Activated CD4-positive, alpha-beta T cell treated with anti-CD3 and anti-CD28 coated beads, Interleukin-2, Interleukin-6, amounts not matched to agents 100 ng/mL and 50 ng/mL, durations not matched to agents 16 hours and 8 hours (primary cell): ENCODE measurements at places on chromosomes 12 and 14.

DNA sequence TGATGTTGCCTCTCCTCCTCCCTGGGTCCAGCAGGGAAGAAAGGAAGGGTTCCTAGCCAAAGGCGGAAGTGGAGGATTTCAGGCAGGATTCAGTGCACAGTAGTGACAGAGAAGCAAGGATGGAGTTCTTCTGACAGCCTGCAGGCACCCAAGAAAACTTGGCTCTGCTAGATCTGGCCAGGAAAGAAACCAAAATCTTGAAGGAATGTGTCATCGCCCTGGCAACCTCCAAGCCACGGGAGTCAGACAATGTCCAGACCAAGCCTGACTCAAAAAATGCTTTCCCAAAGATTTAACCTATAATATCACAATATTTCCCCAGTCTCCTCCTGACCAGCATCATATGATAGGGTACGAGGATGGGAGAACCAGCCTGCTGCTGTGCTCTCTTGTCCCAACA lies 22.8 kb upstream of the DHRS4 start:
- DNase-seq = no peak

- peak; percentile 62 for DNase-seq
These were observed 4.7 kb downstream of the ADCK1 start for GRCh38 chr14:77804592-77804991.

DNA sequence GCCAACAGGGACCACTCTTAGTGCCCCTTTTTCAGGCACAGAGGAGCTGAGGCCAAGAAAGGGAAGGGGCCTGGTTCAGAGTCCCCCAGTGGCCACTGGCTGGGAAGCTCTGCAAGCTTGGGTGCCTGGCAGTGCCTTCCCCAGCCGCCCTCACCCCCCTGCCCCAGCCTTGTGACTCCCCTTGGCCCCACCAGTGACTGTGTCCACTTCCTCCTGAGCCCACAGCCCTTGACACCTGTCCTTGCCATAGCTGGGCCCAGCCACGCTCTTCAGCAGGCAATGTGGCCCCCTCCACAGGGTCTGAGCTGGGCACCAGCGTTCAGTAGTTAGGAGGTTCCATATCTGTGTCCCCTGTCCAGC lies 19.0 kb upstream of the C14orf180 start:
- no peak for DNase-seq

GRCh38 chr12:76290963-76291859 lies 57.0 kb downstream of the BBS10 start:
- DNase-seq = no peak

GRCh38 chr14:52961060-52961639 lies 10.3 kb upstream of the FERMT2 start:
- peak; percentile 55 for DNase-seq

GRCh38 chr12:4240161-4240783 lies 33.3 kb upstream of the CCND2 start:
- DNase-seq = no peak

DNA sequence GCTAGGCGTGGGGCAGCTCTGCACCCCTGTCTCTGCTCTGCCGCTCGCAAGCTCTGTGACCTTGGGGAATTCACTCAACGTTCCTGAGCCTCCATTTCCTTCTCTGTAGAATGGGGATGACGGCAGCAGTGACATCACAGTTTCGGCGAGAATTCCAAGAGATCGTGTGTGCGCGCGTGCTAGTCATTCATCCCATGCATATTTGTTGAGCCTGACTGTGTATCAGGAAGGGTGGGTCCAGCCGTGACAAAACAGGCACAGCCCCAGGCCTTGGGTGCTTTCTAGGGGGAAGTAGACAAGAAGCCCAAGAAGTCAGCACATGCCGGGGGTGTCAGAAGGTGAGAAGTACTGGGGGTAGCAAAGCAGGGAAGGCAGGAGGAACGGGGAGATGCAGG lies 145.6 kb upstream of the NCOR2 start:
- no peak for DNase-seq

- DNase-seq = no peak
These were observed 59.5 kb upstream of the DYRK2 start for GRCh38 chr12:67589078-67589477.

DNA sequence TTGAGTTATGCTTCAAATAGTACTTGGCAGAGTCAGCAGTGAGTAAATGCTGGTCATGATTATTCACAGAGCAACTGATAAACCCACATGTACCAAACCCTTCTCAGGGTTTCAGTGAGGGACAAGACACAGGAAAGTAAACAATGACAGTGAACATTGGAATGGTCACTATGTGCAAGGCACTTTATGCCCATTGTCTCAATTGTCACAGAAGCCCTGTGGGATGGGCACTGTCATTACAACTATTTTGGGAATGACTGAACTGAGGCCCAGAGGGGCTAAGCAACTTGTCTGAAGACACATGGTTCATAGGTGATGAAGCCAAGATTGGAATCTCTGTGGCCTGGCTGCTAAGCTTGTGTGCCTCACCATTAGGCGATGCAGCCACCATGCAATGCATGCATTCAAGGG lies 238.5 kb downstream of the RBM19 start:
- DNase-seq = no peak

DNA sequence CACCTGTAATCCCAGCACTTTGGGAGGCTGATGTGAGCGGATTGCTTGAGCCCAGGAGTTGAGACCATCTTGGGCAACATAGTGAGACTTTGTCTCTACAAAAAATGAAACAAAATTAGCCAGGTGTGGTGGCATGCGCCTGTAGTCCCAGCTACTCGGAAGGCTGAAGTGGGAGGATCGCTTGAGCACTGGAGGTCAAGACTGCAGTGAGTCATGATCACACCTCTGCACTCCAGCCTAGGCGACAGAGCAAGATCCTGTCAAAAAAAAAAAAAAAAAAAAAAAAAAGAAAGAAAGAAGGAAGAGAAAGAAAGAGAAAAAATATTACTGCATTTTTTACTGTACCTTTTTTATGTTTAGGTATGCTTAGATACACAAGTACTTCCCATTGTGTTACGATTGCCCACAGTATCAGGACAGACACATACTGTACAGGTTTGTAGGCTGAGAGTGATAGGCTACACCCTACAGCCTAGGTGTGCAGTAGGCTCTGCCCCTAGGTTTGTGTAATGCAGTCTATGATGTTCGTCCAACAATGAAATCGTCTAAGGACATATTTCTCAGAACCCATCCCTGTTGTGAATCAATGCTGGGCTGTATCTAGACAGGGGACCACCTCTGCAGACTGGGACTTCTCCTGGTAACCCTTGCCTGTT lies 160.4 kb upstream of the PWP1 start:
- no peak for DNase-seq

DNA sequence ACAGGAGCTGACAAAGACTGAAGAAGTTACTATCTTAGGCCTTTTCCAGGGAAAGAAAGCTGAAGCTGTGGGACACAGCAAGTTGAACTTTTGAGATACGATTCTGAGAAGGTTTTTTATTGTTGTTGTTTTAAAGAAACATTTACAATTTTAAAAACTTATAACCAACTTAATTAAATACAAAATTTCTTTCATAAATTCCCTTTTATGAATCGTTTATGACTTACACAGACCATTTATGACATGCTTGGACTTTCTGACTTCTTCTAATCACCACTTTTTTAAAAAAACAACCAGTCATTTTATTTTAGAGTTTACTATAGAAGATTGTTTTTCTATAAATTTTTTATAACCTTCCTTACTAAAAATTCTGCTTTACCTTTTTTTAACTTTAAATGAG lies 68.7 kb downstream of the DHRS2 start:
- no peak for DNase-seq

DNA sequence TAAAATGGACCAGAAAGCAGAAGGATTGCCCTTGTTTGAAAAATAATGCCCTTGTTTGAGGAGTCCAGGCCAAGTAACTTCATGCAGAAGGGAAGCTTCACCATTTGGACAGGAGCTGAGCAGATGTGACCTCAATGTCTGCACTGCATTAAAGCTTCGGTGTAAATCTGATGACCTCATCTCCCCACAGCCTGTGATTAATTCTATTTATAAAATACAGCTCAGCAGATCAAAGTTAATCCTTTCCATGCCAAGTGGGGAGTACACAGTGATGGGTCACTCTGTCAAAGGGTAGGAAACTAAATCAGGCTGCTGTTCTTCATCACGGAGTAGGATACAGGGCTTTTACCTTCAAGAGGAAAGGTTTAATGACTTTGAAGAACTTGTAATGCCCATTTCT lies 533.7 kb downstream of the RPS29 start:
- DNase-seq = no peak

DNA sequence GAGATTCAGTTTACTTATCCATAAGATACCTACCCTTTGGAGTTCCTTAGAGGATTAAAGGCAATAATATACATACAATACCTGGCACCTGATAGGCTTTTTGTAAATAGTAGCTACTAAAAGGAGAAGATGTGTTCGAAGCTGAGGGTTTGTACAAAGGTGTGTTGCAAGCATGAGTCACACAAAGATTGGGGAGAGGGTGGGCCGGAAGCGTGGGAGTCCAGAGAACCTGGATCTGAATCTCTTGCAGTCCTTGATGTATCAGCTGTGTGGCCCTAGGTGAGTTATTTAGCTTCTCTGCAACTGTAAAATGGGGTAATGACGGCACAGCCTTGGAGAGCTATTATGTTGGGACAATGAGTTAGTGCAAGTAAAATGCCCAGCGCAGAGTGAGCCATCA lies 61.6 kb upstream of the PSMC1 start:
- DNase-seq = no peak
